CD8-positive, alpha-beta memory T cell (primary cell): ENCODE measurements at places on chromosomes 5 and 9. TPM values are rescaled to one million over a fixed set of nuclear protein-coding genes. Genes with fewer than 3 reads are reported as not detected.

- DNase-seq = no peak
These were observed 19.7 kb upstream of the TERT start for GRCh38 chr5:1314564-1314982.

DNA sequence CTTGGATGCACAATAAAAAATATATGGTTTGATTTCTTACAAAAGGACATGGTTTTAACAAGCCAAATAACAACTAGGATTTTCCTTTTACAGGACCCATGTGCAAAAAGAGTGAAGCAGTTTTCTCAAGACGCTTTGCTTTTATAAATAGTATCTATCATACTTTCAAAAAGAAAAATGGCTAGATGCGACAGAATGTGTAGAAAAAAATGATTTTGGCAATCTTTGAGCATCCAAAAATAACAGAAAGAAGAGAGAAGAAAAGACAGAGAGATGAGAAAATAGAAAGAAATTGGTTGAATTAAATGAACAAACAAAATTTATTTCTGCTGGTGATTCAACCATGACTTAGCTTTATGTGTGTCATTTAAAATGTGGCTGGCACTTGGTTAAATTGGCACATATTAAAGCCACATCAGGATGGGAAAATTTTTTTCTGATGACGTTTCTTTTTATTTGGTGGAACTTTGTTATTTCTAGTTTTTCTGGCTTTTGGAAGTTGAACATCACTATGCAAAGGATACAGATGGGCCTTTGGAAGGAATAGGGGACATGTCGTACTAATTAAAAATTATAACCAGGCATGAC lies 35.6 kb upstream of the NREP start:
- DNase-seq = no peak

- no peak for DNase-seq
These were observed 21.3 kb upstream of the ZNF782 start for GRCh38 chr9:96875461-96876142.

DNA sequence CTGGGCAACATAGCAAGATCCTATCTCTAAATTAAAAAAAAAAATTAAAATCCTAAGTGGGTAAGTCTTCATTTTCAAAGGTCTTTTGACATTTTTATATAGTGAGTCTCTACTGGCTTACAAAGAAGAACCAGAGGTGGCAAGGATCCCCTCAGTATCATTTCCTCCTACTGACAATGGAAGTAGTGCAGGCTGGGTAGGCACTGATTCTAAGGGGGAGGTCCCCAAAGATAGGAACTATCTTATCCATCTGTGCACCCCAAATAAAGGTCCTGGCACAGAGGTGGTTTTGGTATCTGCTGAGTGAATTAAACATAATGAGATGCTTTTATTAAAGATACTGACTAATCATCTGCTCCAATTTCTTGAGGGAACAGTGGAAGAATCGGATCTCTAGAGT lies 4.2 kb downstream of the FAM193B start:
- no peak for DNase-seq

- DNase-seq = no peak
These were observed 14.3 kb downstream of the HMGCR start for GRCh38 chr5:75351139-75351926.

DNA sequence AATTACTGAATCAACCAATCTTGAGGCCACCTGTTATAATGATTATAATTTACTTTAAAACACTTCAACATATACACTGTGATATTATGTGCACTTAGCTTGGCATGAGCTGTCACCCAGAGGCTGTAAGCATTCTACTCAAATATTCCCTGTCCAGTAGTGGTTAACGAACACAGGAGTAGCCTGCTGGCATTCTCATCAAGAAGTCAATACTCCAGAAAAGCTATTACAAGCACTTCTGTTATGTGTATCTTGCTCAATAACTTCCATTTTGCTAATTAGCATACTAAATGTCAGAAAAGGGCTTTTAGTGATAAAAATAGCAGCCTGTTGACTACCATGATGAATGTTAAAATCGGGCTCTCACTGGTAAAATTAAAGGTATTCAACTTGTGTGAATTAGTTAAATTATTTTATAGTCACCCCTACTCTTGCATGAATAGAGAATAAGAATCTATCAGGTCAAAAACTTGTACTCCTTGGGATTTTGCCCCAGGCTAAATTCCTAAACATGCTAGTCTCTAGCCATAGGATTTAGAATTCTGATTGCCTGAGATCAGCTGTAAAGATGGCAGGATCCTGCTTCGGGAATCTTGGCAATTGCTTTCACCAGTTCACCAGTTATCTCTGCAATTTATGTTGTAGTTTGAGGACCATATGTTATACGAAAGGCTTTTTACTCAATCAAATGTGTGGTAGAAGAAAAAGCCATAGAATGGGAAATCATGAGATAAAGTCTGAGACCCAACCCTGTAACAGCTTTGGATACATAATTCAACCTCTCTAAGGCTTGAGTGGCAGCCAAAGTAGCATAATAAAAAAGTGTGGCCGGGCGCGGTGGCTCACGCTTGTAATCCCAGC lies 43.4 kb upstream of the PAM start:
- no peak for DNase-seq

DNA sequence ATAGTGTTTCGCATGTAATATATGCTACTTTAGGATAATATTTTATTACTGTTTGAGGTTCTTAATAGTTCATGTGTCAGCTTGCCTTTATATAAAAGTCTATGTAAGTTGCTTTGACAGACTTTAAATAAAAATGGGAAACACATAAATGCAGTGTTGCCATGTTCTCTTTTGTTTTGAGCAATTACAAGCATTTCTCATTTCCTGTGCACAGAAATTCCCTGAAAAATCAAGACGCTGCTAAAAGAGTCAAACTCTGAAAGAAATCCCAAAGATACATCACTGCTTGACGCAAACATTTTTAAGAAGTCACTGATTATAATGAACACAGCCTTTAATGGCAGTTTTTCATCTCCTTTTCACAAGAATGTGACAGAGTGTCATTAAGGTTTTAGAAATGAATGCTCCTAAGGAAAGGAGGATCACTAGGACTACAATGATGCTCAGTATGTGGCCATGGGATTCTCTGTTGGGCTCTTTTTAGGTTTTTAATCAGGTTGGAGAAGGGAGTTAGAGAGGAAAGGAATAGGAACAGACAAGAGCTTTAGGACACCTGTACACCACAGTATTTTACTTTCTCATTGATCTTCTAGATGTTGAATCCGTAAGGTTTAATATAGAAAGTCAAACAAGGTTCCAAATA lies 29.4 kb downstream of the ZCCHC7 start:
- no peak for DNase-seq

- no peak for DNase-seq
These were observed 273.2 kb downstream of the FAM170A start for GRCh38 chr5:119902593-119902992.

DNA sequence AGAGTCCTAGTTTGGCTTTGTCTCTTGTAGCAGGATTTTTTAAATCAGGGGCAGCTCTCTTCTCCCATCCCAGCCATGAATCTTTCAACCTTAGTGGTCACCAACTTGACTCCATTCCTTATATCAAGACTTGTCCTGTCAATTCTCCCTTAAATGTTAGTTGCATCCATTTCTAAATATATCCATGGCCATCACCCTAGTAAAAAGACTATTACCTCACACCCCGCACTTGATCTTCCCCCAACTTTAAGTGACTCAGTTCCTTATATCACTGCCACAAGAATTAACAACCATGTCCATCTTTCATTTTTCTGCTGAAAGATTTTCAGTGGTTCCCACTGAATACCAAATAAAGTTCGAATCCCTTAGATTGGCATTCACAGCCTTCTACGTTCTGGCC lies 67.0 kb downstream of the STX17 start:
- no peak for DNase-seq

GRCh38 chr9:5714501-5715401 lies 85.8 kb downstream of the RIC1 start:
- no peak for DNase-seq

- DNase-seq = no peak
These were observed 53.7 kb downstream of the MAP1B start for GRCh38 chr5:72160959-72161358.

DNA sequence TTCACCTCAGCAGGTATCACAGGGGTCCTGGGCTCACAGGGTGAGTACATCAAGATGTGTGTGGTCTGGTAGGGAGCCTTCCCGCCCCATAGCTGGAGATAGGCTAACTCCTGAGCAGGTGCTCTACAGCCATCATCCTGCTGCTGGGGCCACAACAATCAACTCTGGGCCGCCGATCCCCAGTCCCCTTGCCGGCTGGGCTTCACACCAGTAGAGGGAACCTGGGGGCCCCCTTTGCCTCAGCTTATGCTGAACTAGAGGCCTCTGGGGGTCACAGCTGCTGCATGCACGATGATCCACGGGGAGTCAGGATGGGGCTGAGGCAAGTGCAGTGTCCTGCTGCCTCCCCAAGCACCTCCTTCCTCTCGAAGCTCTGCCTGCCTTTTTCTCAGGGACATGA lies 46.5 kb downstream of the IRF1 start:
- DNase-seq = no peak

GRCh38 chr5:138033907-138034306 lies 1.0 kb upstream of the FAM13B start:
- DNase-seq = no peak

- DNase-seq = no peak
These were observed 28.3 kb upstream of the WWC1 start for GRCh38 chr5:168263121-168263520.

- no peak for DNase-seq
These were observed 107.6 kb upstream of the MPDZ start for GRCh38 chr9:13386935-13387733.

DNA sequence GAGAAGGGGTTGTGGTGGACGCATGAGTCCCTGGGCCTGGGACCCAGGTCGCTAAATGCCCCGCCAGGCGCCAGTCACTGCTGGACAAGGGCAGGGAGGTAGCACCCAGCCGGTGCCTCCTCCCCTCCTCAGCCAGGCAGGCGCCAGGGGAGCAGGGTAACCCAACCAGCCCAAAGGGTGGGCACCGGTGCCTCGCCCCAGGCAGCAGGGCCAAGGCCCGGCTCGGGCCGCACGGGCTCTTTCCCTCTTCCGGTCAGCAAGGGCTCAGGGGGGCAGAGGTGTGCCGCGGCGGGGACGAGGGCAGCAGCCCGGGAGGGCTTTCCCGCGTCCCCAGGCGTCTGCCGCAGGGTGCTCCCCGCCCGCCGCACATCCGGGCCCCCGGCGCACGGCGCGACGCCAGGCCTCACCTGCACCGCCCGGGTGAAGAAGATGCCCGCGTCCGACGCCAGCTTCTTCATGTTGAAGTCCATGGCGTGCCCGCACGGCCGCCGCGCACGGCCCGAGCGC lies 393 bp downstream of the SH3GLB2 start:
- peak; percentile 85 for DNase-seq

- no peak for DNase-seq
These were observed 355.1 kb upstream of the DAB2 start for GRCh38 chr5:39779831-39780230.

- no peak for DNase-seq
These were observed 218.5 kb downstream of the PLK2 start for GRCh38 chr5:58241389-58241788.

DNA sequence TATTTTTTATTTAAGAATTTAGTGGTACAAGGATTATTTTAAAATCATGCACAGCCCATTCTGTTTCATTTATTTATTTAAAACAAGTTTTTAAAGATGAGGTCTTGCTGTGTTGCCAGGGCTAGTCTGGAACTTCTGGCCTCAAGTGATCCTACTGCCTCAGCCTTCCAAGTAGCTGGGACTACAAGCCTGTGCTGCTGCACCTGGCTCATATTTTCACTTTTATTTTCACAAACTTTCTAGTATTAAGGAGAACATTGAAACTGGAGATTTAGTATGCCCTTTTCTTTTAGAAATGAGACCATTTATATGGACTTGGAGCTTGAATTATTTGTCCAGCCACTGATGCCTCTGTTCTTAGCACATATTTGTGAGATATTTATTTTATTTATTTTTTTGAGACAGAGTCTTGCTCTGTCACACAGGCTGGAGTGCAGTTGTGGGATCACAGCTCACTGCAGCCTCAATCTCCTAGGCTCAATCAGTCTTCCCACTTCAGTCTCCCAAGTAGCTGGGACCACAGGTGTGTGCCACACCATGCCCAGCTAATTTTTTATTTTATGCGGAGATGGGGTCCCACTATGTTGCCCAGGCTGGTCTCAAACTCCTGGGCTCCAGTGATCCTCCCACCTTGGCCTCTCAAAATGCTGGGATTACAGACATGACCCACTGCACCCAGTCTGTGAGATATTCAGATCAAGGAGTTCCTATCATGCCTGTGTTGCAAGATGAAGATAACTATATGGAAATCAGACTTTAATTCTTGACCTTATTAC lies 7.4 kb downstream of the DMXL1 start:
- DNase-seq = no peak

DNA sequence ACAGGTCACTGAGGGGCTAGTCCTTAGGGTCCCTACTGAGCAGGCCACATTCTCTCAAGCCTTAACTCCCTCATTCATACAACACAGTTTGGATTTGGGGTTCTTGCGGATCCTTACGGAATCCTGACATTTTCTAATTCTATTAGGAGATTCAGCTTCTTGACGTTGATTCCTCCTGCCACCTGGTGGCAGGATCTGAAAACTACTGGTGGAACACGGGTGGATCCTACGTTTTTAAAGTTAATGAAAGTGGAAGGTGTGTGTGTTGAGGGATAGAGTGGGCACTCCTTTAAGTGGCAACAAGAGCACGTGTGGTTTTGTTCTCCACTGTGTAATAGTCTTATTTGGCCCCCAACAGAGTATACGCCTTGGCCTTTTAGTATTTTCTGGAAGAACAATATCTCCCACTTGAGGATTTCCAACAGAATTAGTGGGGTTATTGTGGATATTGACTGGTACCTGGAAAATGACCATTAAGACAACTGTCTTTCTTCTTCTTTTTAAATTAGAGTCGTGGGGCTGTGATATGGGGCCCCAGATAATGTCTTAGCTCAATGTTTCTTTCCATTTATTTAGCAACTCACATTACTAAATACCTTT lies 25.2 kb downstream of the SLC28A3 start:
- peak; percentile 28 for DNase-seq

FOXD4L6 gene
- total RNA-seq = not detected

FBP2 gene
- total RNA-seq = not detected

ELOVL7 gene
- 0.18 TPM for total RNA-seq

NTRK2 gene
- 0.26 TPM for total RNA-seq

GOLGA1 gene
- 21.1 TPM for total RNA-seq

SLC1A1 gene
- total RNA-seq = not detected
